NCI-H1092 (cell line): ENCODE measurements at places on chromosomes 1 and 21.

GRCh38 chr1:66416295-66416694 is 117.7 kb upstream of the SGIP1 start:
- no peak for DNase-seq

DNA sequence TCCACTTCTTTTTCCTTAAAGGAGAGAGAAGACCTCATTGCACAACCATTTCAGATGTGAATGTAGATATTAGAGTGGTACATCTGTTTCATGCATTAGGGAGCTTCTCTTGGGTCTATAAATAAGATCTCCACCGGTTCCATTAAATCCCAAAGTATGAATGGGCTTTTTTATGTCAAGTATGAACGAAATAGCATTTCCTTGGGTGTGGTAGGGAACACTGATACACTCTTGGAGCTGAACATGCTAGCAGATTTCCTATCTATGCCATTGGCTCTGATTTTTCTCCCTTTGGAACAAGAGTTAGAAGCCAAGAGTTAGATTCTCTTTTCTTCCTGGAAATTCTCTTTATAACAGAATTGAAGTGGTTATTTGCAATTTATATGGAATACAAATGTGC is 245.6 kb upstream of the ADAMTS5 start:
- no peak for DNase-seq

DNA sequence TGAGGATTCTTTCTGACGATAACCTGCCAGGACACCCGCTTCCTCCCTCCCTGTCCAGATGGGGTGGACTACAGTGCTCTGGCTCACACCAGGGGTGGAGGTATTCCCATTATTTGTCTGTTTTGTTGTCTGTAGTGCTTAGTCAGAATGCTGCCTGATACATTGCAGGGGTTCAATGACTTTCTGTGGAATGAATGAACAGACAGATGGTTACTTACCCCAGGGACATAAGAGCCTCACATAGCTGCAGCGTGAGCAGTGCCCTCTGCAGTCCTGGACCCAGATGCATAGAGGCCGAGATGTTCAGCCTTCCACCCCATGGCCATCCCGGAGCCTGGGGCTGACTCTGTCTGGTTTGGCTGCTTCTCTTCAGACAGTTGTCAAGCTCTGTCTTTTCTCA is 13.0 kb upstream of the F3 start:
- DNase-seq, result no peak

DNA sequence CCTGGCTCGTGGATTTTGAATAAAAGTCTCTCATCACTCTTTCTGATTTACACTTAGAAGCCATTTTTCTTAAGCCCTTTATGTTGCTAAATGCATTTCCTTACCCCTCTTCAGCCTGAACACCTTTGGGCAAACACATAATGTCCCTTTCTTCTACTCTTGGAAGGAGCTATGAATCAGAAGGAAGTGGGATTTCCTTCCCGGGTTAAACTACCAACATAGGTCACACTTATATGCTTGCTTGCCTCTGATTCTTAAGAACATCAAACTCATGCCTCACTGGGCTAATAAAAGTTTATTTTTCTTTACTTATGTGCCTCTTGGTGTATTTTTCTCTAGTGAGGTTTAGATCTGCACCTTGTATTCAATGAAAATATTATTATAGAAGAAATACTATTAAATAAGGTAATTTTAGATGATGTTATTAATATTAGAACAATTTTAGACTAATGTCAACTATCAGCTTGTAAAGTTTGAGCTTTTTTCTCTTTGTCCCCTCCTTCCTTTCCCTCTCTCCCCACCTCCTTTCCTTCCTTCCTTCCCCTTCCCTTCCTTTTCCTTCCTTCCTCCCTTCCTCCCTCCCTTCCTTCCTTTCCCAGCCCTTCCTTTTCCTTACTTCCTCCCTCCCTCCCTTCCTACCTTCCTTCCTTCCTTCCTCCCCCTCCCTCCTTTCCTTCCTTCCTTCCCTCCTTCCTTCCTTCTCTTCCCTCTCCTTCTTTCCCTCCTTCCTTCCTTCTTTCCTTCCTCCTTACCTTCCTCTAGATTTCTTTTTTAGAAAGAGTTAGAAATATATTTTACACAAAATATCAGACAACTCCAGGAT is 66.5 kb upstream of the KCNJ6 start:
- DNase-seq, result no peak

DNA sequence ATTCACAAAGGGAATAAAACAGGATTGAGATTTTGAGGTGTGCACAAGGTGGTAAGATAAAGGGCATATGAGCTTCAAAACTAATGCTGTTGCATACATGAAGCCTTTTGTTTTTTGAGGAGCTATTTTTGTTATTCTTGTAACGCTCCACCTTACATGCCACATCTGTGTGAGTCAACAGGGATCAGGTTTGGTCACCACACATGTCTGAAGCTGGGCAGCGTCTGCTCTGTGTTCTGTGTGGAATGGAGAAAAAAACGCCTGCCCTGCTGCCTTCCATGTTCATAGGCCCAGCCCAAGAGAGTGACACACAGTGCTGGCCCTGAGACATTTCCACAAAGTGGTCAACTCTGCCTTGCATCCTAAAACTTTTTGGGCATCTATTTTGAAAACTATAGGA is 67.7 kb downstream of the MPZL1 start:
- DNase-seq, result no peak

- DNase-seq, result no peak
Measured at GRCh38 chr1:67166196-67166595, at the start of gene IL23R. TSS of gene IL23R (plus strand) at chr1:67166454. CDS start at chr1:67168121, 1,667 bp downstream.

DNA sequence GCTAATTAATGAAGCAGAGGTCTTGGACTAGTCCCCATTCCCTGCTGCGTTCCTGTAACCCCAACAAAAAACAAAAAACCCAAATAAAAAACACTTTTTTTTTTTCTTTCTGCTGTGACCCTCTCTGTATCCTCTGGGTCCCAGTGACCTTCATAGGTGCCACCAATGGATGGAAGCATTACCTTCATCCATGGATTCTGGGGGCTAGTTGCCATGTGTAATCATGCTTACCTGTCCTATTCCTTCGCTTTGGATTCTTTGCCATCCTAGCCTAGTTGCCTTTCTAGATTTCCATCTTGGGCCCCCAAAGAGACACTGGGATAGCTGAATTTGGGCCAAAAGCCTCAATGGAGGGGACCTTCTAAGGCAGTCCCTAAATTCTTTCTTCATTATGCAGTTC is 1208.7 kb downstream of the BRINP3 start:
- no peak for DNase-seq

DNA sequence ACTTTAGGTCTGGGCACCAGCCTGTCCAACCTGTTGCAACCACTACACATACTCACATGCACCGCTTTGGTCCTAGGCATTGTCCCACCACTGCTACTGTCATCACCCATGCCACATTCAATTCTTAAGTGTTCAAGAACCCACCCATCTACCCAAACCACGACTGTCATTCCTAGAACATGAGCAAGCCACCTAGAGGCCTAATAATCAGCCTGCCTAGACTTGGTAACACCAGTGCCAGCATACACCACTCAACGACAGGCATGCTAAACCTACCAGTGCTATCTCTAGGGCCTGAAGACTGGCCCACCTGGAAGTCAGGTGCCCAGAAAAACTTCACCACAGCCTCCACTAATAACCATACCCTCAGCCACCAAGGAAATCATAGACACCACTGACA is 532.8 kb upstream of the DEPDC1 start:
- no peak for DNase-seq

DNA sequence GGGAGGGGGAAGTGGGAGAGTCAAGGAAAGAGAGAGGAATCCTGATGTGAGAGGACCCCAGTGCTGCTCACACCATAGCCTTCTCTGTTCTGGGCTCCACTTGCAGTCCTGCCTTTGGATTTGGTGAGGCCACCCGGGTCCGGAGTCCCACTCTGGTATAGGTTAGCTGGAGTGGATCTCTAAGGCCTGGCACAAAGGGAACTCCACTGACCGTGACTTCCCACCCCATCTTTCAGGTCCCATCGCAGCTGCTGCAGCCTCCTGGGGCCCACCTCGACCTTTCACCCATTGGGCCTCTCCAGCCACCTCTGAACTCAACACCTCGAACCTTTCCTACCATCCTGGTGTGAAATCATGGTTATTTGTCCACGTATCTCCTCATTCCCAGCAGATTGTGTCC is 324.4 kb downstream of the MATN1 start:
- no peak for DNase-seq

- DNase-seq, result no peak
Measured at GRCh38 chr1:20666804-20667203, 5.6 kb upstream of the DDOST start.

- no peak for DNase-seq
Measured at GRCh38 chr1:24321697-24322469, 2.7 kb downstream of the GRHL3 start.

- DNase-seq, result peak; percentile 40
Measured at GRCh38 chr1:55215194-55216021, at the start of gene USP24. TSS of gene USP24 (minus strand) at chr1:55215364. CDS start at chr1:55215113, 251 bp downstream.

- no peak for DNase-seq
Measured at GRCh38 chr1:77673030-77673429, 9.4 kb downstream of the ZZZ3 start.

- no peak for DNase-seq
Measured at GRCh38 chr1:194068446-194069167, 882.2 kb upstream of the B3GALT2 start.

- no peak for DNase-seq
Measured at GRCh38 chr1:64769482-64769881, 24.6 kb downstream of the RAVER2 start.

GRCh38 chr21:41907496-41908258 is 28.5 kb upstream of the PRDM15 start:
- no peak for DNase-seq

DNA sequence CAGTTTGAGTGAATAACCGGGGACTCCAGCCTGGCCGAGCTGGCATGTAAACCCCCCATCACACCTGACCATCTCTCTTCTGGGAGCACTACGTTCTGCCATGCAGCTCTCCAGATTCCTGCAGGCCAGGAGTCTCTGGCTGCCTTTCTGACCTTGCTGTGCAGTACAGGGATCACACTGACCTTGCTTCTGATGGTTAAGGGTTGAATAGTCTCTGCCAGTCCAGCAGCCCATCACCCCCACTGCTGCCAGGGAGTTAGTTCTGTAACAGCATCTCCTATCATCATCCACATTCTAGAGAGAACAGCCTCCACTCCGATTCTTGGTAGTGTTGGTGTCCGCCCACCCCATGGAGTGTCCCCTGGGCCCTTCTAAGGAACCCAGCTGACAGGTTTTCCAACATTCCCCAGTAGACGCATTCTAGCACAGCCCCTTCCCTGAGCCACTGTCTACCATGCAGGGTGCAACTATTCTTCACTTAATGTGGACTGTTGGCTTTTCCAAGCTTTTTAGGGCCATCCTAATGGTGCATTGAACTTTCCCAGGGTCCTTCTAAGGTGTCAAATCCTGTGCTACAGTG is 109.8 kb downstream of the RIPK4 start:
- DNase-seq, result no peak

- no peak for DNase-seq
Measured at GRCh38 chr1:202276920-202277319, 64.8 kb downstream of the UBE2T start.

DNA sequence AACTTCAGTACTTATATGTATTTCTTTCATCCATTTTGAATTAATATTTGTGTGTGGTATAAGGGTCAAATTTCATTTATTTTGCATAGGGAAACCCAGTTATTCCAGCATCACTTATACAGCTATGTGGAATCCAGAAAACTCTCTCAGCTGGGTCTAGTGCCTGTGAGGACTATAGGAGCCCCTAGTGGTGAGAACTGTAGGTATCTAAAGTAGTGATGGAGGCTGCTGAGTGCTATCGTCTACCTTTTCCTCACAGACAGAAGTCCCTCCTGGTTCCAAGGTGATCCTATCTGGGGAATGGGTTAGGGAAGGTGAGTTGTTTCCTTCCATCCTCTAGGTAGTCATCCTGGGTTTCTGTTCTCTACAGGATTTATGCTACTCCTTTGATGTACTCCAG is 352.0 kb upstream of the C1orf87 start:
- no peak for DNase-seq

DNA sequence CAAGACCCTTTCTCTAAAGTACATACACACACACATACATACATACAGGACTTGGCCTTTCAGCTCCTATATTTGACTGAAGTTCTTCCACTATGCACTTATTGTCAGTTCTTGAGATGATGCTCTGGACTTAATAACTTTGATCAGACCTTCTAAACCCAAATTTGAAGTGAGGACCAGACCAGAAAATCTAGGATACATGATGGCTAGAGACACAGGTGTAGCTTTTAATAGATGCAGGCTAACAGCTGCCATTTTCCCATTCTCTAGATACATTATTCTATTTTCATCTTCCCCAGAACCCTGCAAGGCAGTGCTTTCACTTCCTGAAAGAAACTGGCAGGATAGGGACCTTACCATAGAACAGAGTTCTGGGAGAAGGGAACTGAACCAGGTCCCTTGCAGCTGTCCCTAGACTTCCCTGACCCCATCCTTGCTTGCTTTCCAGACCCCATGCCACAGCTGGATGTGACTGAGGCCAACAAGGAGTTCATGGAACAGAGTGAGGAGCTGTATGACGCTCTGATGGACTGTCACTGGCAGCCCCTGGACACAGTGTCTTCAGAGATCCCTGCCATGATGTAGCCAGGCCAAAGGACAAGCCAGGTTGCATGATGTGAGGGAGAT is 14.9 kb upstream of the RAB42 start:
- no peak for DNase-seq

- DNase-seq, result no peak
Measured at GRCh38 chr1:62746086-62746808, 37.7 kb upstream of the ATG4C start.

DNA sequence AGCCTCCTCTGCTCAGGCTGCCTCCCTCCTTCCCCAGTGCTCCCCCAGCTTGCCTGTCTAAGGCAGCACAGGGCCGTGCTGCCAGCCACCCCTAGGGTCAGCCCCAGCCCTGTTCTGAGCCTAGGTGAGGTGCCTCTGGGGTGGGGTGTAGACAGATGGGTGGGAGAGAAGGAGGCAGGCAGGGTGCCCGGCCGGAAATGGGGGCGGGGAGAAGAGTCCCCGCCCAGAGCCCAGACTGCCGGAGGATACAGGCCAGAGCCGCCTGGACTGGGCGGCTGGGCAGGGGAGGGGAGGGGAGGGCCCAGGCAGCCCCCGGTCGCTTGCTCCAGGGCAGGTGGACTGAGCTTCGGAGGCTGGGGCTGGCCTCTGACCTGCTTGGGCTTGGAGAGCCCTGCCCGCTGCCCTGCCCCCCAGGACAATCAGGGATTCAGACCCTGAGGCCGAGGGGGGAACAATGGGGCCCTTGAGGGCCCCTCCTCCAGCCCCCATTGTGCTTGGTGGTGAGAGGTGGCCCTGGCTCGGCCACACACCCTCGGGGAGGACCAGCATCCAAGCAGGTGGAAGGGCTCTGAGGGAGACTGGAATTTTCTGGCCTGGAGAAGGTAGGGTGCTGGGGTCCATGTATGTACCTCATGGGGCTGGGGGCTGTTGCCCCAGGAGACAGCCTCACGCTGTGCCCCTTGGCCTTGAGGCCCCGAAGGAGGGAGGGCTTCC is at the start of gene GJC2:
Gene GJC2 (plus strand): TSS at position 525 of the 714 bp plus-strand sequence. CDS start 7,829 bp downstream, outside the sequence.
- no peak for DNase-seq

DNA sequence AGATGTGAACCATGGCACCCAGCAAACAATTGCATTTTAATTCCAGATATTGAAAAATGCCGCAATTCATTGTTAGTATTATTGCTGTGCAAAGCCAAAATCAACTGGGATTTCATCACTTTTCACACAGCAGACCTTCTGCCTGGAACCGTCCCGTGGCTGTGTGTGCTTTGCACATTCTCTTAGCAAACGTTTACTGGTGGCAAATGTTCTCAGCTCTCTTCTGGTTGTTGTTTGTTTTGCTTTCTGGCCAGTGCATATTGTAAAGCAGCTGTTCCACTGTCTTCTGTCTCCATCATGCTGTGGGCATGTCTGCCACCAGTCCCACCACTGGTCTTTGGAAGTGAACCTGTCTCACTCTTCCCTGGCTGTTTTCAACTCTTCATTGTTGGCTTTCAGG is 19.8 kb upstream of the TTLL10 start:
- DNase-seq, result no peak

GRCh38 chr1:25019337-25020172 is 89.5 kb upstream of the RUNX3 start:
- no peak for DNase-seq
